ENCODE measurements at places on chromosomes 3 and 15. TPM values are rescaled to one million over a fixed set of nuclear protein-coding genes. Genes with fewer than 3 reads are reported as not detected.

DNA sequence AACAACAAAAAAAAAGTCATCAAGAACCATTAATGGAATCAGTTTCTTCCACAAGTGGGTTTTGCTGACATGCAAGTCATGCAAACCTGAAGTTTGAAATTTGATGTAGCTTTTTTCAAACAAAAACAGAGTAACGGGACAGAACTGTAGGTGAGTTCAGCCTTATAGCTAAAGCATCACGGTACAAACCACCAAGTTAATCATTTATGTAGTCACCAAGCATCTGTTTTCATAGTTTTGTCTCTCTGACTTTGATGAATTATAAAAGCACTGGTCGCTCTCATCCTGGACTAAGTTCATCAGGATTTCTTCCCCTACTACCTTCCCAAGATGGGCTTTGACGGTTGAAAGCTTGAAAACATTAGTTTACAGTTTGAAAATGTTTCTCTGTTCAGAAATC, 117.0 kb upstream of the SAMMSON start:
- H3K27me3 ChIP-seq: peaks cover 2% of the 10 kb centered on the region
- H3K4me3 ChIP-seq: no peak overlapping the region
- H3K4me1 ChIP-seq: no peaks in the 10 kb centered on the region
- H3K27ac ChIP-seq: no peak overlapping the region
- DNase-seq: no peak

Gene SLC6A1
- not detected for total RNA-seq

Gene ATG7
- total RNA-seq: 29.5 TPM

GRCh38 chr3:175656461-175656860, 797.3 kb downstream of the NAALADL2 start:
- no peaks in the 10 kb centered on the region for H3K27me3 ChIP-seq
- no peak for DNase-seq
- no peaks in the 10 kb centered on the region for H3K36me3 ChIP-seq

Gene CYP11A1
- not detected for total RNA-seq

DNA sequence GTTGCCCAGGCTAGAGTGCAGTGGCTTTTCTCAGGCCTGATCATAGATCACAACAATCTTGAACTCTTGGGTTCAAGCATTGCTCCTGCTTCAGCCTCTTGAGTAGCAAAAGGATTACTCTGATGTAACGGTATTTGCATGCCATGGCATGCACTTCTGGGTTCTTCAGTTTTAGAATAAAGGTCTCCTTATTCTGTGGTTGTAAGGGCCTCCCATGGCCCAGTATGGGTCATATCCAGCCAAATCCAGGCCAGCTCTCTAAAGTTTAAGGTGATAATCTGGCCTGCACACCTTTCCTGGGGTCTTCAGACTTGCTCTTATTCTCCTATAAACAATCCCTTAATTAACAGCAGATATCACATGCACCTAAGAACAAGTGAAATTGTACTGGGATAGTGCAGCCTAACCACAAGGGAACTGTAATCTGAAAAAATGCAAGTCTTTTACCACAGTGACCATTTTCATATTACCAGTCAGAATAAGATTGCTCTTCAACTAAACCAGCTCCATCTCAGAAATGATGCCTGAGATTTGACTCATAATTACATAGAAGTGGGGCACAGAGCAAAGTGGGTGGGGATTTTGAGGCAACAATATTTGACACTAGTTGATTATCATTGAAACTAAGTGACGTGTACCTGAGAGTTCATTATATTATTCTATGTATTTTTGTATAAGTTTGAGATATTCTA, 25.4 kb downstream of the COMMD2 start:
- no peaks in the 10 kb centered on the region for H3K27me3 ChIP-seq
- H3K27ac ChIP-seq: no peak overlapping the region
- H3K4me3 ChIP-seq: no peak overlapping the region
- no peaks in the 10 kb centered on the region for H3K36me3 ChIP-seq
- peaks cover 2% of the 10 kb centered on the region for H3K4me1 ChIP-seq
- no peak for DNase-seq

- H3K36me3 ChIP-seq: no peaks in the 10 kb centered on the region
- no peak for DNase-seq
- H3K27ac ChIP-seq: no peak overlapping the region
- no peak overlapping the region for H3K4me3 ChIP-seq
- H3K27me3 ChIP-seq: peaks cover 9% of the 10 kb centered on the region
Observed at GRCh38 chr3:115760716-115761115, 137.4 kb downstream of the GAP43 start.

DNA sequence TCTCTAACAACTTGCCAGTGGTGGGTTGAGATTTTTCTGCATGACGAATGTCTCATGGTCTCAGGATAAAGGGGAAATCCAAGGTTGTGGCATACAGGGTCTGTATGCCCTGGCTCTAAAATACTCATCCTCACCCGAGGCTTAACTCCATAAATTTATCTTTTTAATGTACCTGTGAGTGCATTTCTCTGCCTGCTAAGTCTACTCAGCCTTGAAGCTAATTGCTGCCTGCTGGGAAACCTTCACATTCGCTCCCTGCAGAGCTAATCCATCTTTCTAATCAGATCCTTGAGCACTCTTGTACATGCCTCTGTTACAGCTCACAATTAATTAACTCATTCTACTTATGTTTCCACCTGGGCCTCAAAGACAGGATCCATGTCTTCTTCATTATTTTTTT, 93.8 kb downstream of the CMSS1 start:
- DNase-seq: no peak
- H3K36me3 ChIP-seq: peaks cover 3% of the 10 kb centered on the region
- no peak overlapping the region for H3K27ac ChIP-seq
- H3K4me1 ChIP-seq: no peaks in the 10 kb centered on the region
- no peaks in the 10 kb centered on the region for H3K27me3 ChIP-seq
